ENCODE measurements at places on chromosomes 7 and 10.

DNA sequence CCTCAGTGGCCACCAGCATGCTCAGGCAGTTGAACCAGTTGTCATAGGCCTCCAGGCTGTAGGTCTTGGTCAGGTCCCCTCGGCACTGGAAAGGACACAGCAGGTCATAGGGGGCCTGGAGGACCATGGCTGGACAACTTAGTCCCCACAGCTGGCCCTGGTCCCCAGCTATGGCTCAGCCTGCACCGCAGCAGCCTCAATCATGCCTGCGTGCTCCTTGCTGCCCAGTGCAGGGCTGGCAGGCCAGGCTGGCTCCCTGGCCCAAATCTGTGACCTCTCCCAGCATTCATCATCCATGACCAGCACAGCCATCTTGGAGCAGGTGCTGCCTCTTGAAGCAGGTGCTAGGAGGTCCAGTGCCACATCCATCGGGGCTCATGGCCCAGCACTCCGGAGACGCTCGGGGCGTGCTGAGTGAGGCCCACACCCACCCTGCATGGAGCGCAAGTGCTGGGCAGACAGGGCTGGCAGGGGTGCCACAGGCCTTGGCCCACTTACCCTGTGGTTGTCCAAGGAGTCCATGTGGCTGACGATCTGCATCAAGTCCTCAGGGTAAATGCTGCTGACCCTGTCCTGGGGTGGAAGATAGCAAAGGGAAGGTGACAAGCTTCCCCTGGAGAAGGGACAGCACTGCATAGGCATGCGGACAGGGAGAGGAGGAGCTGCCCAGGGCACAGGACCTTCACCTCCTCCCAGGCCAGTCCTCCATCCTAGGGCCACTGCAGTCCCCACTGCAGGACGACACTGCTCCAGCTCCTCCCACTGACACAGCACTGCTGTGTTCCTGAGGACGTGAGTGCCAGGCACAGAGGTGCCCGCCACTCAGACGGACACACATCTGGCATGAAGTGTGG is 61.7 kb downstream of the CSGALNACT2 start:
- DNase-seq: no peak

DNA sequence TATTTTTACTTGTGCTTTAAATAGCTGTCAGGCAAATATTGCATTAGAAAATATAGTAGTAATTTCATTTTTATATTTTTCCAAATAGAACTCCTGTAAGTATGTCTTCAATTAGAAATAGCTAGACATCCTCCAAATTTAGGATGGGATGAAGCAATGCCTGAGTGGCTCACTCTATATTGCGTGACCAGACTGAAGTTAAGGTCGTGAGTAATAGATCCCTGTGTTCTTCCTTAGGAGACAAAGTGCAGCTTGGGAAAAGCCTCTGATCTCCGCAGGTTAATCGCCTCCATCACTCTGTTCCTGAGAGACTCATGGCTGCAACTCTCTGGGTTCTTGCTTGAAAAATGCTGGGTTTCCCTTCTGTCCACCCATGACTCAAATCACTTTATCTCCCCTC is 484.8 kb upstream of the ANKRD30A start:
- DNase-seq: no peak

GRCh38 chr10:93820434-93820833 is 62.7 kb downstream of the LGI1 start:
- DNase-seq: no peak

DNA sequence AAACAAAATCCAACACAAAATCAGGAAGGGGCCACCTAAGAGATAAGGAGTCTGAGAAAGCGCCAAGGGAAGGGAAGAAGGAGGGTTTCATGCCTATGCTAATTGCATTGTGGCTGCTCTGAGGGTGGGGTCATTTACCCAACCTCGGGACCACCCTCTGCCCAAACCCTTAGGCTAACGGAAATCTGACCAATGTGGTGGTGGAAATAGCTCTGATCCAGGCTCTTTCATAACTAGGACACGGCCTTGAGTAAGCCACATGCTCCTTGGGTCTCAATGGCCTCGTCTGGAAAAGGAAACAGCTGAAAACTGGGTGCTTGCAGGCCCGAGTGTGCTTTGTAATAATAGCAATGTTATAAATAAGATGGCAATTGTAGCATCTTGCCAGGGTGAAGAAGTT is 14.9 kb upstream of the SRGN start:
- DNase-seq: no peak

GRCh38 chr7:122535086-122535485 is 163.8 kb downstream of the RNF133 start:
- DNase-seq: no peak

GRCh38 chr10:131025333-131025732 is 286.2 kb downstream of the TCERG1L start:
- DNase-seq: no peak

DNA sequence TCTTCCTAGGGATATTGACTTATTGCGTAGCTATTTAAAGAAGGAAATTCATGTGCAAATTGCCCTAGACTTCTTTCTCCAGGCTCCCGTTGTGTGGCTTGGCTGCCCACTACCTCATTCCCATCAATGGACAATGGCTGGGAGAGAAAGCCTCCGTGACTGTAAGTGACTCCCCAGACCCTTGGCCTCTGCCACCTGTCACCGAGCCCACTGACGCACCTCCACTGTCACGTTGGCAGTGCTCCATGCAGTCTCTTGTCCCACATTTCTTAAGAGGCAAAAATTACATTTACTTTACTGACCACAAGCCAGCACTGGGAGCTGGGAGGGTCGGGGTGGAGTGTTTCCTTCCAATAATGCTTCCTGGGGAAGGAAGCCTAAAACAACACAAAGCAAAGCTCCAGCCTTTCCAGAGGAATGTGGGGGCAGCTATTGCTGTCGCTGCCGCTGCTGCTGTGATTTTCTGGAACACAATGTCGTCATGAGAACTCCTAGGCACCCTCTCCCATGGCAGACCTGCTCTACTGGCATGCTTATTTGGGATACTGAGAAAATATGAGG is 89.7 kb upstream of the STEAP1B start:
- DNase-seq: no peak

GRCh38 chr7:28865601-28866144 is 92.5 kb downstream of the TRIL start:
- DNase-seq: no peak

GRCh38 chr10:75379212-75379724 is 22.3 kb downstream of the ZNF503 start:
- no peak for DNase-seq

- no peak for DNase-seq
Observed at GRCh38 chr10:71266918-71267442, 52.1 kb upstream of the SLC29A3 start.

DNA sequence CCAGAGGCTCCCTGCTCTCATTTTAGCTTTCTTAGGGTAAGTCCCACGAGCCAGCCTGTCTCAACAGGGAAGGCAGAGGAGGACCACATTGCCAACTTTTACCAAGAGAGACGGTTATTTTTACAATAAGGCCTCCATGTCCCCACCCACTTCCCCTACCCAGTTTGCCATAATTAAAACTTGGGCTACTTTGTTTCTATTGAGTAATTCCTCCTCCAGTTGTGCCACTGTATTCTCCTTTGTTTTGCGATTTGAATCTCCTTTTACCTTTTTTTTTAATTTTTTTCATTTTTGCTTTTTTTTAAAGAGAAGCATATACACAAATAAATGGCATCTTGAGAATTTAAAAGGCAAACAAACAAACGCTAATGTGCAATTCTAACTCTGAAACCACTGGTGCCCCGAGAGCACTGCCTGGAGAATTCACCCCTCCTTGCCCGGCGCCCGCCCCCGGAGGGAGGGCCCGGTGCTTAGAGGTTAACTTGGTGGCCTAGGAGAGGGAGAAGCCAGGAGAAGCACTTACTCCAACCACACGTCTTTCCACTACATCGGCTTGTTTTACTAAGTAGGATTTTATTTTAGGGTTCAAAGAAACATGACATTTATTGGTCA is 282.3 kb downstream of the USP6NL start:
- no peak for DNase-seq

DNA sequence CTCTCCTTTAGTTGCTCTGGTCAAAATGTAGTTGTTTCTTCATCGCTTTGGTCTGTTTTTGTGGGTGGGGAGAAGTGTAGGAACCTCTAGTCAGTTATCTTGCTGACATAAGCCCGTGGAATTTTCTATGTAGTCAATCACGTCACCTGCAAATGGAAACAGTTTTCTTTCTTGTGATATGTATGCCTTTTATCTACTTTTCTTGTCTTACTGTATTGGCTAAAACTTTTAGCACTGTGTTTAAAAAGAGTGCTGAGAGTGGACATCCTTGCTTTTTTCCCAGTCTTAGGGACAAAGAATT is 42.3 kb downstream of the AKR1E2 start:
- no peak for DNase-seq

DNA sequence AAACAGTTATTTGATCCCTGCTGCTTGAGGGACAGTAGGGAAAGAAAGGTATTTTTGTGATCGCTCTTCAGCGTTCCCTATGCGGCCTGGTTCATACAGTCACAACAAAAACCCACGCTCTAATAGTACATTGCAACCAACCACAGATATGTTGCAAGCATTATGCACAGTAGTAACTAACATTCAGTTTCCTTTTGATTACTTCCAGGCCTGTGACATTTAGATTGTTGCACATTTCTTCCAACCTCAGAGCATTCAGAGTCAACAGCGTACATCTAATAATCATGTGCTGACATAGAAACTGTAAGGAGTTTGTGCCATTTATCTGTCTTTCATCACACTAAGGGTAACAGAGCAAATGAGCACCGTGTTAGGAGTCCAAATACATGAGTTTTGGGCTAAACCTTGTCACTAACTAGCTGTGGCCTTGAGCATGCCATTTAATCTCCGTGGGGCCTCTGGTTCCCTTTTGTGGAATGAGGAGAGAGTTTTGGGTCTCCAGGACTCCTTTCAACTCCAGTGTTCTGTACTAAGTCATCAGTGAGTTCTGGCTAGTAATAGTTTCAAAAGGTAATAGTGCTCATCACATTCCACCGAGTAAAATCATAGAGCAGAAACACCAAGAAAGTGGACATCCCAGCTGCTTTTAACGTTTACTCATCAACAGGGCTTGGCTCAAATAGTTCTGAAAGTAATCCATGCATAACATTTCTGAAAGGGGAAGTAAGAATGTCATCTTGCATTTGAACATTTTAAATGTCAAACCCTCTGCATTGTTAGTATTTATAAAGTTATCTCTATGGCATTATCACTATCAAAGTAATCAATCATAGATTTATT is 99.0 kb upstream of the FZD1 start:
- no peak for DNase-seq

- no peak for DNase-seq
Observed at GRCh38 chr7:47497367-47498096, 84.4 kb downstream of the TNS3 start.

DNA sequence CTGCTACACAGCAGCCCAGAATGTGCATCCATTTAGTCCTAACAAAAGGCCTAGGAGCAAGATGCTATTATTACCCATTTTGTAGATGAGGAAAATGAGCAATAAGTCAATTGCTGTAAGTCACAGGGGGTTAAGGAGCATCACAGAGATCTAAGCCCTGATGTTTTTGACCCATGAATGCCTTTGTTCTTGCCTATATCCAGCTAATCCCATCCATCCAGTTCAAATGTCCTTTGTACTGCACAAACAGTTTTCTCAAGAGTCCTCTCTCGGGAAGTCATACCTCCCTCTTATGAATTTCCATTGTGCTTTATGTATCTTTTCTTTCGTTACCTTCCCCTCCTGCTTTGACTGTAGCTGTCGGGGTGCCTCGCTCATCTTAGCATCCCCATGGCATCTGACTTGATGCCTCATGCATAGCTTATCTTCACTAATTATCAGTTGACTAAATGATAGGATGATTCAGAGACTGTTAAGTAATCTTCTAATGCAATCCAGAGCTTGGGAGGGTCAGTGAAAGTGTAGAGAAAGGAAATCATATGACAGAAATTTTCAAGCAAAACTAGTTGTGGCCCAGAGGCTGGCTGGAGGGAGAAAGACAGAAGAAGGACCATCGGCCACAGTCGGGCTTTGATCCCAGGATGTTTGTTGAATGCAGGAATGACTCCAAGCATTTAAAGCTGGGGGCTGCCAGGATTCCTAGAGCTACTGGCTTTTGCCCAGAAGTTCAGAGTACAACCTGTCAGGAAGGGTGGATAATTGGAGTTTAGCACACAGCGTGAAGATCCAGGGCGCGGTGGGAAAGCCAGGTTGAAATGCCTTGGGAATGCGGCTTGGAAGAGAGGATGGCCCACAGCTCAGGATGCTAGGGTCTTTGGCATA is 23.5 kb downstream of the BLVRA start:
- no peak for DNase-seq

DNA sequence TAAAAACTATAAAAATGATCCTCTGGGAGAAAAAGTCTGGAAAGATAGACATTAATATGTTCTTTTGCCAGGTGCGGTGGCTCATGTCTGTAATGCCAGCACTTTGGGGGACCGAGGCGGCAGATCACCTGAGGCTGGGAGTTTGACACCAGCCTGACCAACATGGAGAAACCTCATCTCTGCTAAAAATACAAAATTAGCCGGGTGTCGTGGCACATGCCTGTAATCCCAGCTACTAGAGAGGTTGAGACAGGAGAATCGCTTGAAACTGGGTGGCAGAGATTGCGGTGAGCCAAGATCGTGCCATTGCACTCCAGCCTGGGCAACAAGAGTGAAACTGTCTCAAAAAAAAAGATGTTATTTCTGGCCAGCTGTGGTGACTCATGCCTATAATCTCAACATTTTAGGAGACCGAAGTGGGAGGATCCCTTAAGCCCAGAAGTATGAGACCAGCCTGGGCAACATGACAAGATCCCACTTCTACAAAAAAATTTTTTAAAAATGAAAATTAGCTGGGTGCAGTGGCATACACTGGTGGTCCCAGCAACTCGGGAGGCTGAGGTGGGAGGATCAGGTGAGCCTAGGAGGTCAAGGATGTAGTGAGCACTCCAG is 101.9 kb upstream of the LRRN3 start:
- DNase-seq: no peak

DNA sequence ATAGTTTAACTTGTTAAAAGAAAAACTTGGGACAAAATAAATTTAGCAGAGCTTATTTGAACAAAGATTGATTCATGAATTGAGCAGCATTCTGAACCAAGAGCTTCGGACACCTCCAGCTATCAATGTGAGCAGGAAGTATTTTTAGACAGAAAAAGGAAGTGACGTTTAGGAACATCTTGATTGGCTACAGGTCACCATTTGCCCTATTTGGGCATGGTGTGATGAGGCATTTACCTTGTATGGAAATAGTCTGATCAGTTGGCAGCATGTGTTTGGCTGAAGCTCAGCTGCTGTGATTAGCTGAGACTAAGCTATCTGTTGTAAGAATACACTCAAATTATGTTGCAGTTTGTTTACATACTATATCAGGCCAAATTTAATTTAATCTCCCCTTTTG is 185.1 kb downstream of the ATRNL1 start:
- no peak for DNase-seq

- DNase-seq: no peak
Observed at GRCh38 chr7:116630932-116631671, 40.9 kb upstream of the MET start.

GRCh38 chr7:107661081-107661864 is 645 bp downstream of the SLC26A4 start:
- peak; percentile 78 for DNase-seq

- no peak for DNase-seq
Observed at GRCh38 chr7:159007996-159008389, 136.7 kb downstream of the VIPR2 start.

DNA sequence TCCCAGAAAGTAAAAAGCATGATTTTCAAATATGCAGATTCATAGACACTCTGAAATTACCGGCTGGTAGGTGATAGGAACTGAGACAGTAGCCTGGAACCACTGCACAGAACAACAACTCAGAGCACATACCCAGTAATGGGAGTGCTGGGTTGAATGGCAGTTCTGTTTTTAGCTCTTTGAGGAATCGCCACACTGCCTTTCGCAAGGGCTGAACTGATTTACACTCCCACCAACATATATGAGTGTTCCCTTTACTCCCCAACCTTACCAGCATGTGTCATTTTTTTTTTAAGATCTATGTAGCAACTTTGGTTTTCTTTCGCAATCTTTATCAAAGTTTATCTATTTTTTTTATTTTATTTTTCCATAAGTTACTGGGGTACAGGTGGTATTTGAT is 358.8 kb downstream of the CALN1 start:
- no peak for DNase-seq
